Gastrocnemius medialis (tissue), 4 donors: ENCODE measurements at places on chromosomes 12 and 14. TPM values are rescaled to one million over a fixed set of nuclear protein-coding genes. Genes with fewer than 3 reads are reported as not detected.

PDZRN4 gene
- 0.62 TPM for total RNA-seq

BCL11B gene
- total RNA-seq = 0.05 TPM

ITPR2 gene
- 3.8 TPM for total RNA-seq

TAS2R50 gene
- total RNA-seq = 4.9 TPM

POTEG gene
- total RNA-seq = not detected

SYNE2 gene
- 96.9 TPM for total RNA-seq

ALDH2 gene
- total RNA-seq = 156 TPM

STAT6 gene
- 17.4 TPM for total RNA-seq

NKX2-1 gene
- total RNA-seq = not detected

EID3 gene
- total RNA-seq = 0.92 TPM

WNT1 gene
- not detected for total RNA-seq

RNASE7 gene
- total RNA-seq = not detected

MYBPC1 gene
- 5,169 TPM for total RNA-seq

GPRC5D gene
- not detected for total RNA-seq

ACOT4 gene
- 0.40 TPM for total RNA-seq

SLCO1C1 gene
- not detected for total RNA-seq

KLRG1 gene
- 1.00 TPM for total RNA-seq

AKAP5 gene
- total RNA-seq = 0.04 TPM

CCDC38 gene
- total RNA-seq = not detected

CCDC196 gene
- not detected for total RNA-seq

CACNA1C gene
- total RNA-seq = 1.8 TPM

SRRM4 gene
- not detected for total RNA-seq

ENDOU gene
- not detected for total RNA-seq

FOXG1 gene
- total RNA-seq = not detected

PDE3A gene
- total RNA-seq = 4.4 TPM

FGF23 gene
- not detected for total RNA-seq

OR8S1 gene
- not detected for total RNA-seq

GUCY2C gene
- not detected for total RNA-seq

GPR68 gene
- not detected for total RNA-seq

RAD51AP1 gene
- not detected for total RNA-seq
